ENCODE measurements at places on chromosomes 12 and 14. TPM values are rescaled to one million over a fixed set of nuclear protein-coding genes. Genes with fewer than 3 reads are reported as not detected.

The KRT82 gene
- total RNA-seq, result not detected

The REP15 gene
- 1.3 TPM for total RNA-seq

GRCh38 chr12:113087193-113087592 is 30.7 kb downstream of the DTX1 start:
- H3K4me1 ChIP-seq, result no peaks in the 10 kb centered on the region
- H3K27me3 ChIP-seq, result no peaks in the 10 kb centered on the region
- no peaks in the 10 kb centered on the region for H3K36me3 ChIP-seq
- DNase-seq, result no peak

The LRFN5 gene
- total RNA-seq, result 3.0 TPM

GRCh38 chr14:22547313-22547947 is 41.6 kb downstream of the DAD1 start:
- no peak for DNase-seq
- H3K4me1 ChIP-seq, result peaks cover 12% of the 10 kb centered on the region
- no peak overlapping the region for H3K4me3 ChIP-seq
- no peaks in the 10 kb centered on the region for H3K36me3 ChIP-seq
- no peaks in the 10 kb centered on the region for H3K27me3 ChIP-seq
- no peak overlapping the region for H3K27ac ChIP-seq

DNA sequence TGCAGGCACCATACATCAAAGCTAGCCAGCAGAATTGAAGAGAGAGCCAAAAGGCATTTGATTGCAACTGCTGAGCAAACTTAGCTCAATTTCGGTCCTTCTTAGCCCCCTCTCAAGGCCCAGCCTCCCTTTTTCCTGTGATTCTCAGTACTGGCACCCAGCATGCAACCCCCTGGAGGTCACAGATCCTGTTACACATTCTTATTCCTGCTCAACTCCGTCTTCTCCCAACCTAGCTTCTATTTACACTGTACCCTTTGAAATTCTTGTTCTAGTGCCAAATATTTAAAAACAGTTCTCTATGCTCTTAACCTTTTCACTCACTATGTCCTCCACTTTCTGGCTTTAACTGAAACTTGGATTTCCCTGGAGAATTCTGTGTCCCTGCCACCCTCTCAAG is 131.3 kb upstream of the CPSF6 start:
- peaks cover 2% of the 10 kb centered on the region for H3K4me1 ChIP-seq
- H3K27ac ChIP-seq, result no peak overlapping the region
- no peak for DNase-seq
- H3K27me3 ChIP-seq, result no peaks in the 10 kb centered on the region

The SLC6A12 gene
- total RNA-seq, result 0.20 TPM

The RPL6 gene
- 1,918 TPM for total RNA-seq

Data from H9 (cell line).